DMS 273 treated with DMSO at 0.1 percent for 48 hours (cell line): ENCODE measurements at places on chromosomes 3 and 15.

DNA sequence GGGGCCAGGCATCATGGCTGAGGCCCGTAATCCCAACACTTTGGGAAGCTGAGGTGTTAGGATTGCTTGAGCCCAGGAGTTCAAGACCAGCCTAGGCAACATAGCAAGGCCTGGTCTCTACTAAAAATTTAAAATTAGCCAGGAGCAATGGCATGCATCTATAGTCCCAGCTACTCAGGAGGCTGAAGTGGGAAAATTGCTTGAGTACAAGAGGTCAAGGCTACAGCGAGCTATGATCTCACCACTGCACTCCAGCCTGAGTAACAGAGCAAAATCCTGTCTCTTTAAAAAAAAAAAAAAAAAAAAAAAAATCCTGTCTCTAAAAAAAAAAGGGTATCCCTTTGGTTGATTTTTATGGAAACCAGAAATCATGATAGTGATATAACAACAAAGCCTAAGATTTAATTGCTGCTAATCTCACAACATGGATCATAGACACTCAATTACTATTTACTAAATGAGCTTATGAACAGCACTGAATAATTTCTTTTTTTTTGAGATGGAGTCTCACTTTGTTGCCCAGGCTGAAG, 12.1 kb downstream of the PCLAF start:
- DNase-seq: no peak

DNA sequence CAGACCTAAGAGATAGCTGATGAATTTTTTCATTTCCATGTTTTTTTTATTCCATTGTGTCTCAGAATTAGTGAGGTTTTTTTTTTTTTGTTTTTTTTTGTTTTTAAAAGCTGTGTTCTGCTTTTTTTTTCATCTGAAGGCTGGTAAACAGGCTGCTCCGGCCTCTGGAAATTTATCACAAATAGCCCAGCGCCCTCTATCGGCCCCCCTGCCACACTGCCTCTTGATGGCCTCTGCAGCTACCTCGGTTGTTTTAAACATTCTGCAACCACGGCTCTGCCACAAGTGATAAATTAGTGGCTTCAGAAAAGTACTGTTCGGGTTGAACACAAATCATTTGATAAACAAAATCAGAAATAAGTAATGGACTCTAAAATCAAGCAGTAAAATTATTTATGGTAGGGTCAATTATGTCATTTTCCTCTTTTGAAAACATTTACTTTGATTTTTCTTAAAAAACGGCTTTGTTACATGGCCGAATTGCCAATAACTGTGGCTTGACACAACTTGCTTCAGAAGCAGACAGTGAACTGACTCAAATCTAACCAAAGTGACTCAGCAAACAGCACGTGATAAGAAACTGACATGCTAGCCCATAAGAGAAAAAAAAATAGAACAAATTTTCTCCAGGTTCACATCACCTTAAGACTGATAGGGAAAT, 87.8 kb downstream of the RSL24D1 start:
- DNase-seq: no peak

DNA sequence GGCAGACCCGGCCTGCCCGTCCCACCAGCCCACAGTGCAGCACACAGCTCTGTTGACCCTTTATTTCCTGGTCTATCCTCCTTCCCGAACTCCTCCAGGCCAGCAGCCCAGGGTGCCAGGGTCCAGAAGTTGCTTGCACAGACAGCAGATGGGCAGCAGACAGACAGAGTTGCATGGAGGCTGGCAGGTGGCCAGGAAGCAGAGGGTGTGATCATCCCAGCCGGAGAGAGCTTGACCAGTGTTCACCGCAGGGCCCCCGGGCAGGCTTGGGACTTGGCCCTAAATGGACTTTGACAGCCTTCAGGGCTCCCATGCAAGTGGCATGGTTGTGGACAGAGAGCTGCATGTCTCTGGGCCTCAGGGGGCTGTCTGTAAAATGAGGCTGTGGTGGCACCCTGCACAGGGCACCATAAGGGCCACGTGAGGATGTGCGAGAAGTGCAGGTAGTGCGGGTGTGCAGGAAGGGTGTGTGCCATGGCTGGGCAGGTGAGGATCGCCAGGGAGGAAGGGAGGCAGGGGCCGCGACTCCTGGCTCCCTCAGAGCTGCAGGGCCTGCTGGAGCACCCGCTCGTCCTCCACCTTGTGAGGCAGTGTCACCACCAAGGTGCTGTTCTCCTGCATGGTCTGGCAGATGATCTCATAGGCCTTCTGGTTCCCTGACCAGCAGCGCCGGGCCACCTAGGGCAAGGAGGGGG, 6.3 kb upstream of the ZXDC start:
- peak; percentile 61 for DNase-seq

DNA sequence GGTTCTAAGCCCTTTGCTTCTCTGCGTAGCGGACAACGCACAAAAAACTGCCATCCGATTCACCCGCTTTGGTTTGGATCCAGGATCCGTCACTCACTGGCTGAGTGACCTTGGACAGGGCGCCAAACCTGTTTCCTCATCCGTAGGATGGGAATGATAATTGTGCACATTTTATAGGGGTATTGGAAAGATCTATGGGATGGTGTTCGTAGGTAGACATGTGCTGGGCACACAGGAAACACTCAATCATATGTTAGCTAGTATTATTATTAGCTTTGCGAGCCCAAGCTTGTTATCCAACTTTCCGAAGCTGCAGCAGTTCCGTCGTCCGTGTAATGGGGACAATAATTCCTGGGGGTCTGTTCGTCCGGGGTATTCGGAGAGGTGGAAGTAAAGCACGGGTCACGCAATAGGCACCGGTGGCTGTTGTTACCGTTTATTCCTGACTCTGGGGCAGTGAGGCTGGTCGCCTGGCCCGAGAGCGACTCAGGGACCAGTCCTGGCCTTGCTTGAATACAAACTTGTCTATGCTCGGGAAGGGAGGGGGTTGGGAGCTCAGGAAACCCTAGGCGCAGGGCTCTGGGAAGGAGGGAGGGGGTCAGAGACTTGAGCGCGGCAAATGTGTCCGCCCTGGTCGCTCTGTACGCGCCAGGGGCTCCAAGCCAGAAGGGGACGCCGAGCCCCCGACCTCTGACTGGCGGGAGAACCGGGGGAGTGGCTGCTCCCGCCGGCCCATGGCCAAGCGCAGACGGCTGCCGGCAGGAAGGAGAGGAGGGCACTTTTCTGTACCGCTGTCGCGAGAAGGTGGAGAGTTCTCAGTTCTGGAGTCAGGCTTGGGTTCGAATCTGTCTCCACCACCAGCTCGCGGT, 1.3 kb downstream of the SPSB4 start:
- DNase-seq: no peak

DNA sequence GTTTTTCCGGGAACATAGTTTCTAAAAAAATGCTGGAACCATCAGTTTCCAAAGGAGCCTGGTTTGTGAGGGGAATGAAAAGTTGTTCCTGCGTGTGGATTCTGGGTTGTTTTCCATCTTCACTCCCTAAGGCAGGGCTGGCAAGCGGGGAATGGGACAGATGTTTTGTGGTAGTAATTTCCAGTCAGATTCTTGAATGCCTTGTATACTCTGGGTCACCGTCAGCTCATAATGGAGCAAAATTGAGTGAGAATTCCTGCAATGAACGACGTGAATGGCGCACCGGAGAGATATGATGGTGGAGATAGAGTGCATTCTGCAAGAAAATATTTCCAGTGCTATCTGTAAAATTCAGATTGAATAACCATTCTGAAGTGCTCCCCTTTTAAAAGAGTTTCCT, 19.9 kb downstream of the EEFSEC start:
- no peak for DNase-seq

- DNase-seq: no peak
Observed at GRCh38 chr3:192169332-192169915, 557.9 kb downstream of the FGF12 start.

DNA sequence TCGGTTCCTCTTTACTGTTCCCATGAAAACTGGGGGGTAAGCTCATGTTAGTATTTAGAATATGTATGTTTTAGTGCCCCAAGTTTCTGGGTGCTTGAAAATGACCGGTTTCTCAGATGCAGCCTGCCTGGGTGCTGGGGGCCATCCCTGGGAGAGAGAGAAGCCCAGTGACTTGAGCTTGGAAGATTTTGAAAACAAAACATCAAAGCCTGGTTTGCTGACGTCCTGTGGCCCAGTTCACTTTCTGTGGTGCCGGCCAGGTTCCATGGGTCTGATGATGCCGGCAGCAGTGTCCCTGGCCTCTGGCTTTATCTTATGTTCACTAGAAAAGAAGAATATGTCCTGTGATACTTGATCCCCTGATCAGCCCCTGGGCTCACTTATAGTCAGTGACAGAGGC, 17.1 kb downstream of the APBA2 start:
- no peak for DNase-seq

- no peak for DNase-seq
Observed at GRCh38 chr15:72593838-72594237, 60.7 kb upstream of the GOLGA6B start.

DNA sequence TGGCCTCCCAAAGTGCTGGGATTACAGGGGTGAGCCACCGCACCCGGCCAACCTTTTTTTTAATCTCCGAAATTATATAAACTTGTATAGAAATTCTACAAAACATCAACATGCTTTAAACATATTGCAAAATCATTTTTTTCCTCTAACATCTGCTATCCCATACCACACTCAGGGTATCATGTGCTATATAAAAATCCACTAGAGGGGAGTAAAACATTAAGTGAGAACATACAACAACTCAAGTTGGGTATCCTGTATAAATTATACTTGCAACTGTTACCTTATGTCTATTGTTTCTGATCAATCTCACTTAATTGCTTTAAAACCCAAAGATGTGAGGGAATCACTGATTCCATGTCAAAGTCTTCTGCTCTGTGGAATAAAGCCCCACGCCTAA, 71.9 kb upstream of the FBN1 start:
- DNase-seq: no peak

DNA sequence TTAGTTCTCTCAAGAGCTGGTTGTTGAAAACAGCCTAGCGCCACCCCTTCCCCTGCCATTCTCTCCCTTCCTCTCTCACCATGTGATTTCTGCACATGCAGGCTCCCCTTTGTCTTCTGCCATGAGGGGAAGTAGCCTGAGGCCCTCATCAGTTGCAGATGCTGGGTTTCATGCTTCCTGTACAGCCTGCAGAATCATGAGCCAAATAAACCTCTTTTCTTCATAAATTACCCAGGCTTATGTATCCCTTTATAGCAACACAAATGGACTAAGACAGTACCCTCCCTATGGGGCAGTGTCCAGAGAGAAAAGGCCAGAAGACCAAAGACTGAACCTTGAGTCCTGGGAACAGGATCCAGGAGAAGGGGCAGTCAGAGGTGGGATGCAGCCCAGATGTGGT, 54.7 kb downstream of the CLEC3B start:
- DNase-seq: no peak

DNA sequence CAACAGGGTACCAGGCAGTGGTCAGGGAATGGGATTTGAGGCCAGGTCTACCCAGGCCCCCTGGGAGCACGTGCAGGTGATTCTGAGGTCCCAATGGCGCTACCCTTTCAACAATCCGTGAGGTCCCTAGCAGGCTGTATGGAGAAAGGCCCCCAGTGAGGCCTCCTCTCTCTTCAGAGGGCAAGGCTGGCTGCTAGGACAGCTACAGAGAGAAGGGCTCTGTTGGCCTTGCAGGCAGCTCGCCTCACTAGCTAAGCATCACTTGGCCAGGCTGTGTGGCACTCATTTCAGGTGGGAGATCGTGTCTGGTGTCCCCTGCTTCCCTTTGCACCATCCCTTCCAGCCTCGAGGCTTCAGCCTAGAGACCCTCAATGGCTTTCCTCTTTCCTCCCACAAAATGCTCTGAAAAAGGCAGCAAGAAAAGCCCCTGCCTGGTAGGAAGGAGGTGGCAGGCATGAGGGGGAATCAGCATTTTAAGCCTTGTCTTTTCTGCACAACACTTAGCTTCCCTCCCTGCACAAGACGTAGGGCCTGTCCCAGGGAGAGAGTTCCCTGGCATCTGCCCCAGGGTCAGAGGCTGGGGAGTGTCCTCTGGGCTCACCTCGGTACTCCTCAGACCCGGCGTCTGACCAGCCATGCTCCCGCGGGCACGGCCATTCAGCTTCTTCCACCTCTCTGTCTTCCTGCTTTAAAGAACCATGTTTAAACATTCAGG, 111.8 kb downstream of the ASB7 start:
- no peak for DNase-seq

- no peak for DNase-seq
Observed at GRCh38 chr3:125334675-125335560, 40.2 kb downstream of the ZNF148 start.

GRCh38 chr15:90885432-90886290, 1.4 kb downstream of the FES start:
- DNase-seq: no peak

GRCh38 chr15:68382286-68383007, 49.5 kb downstream of the ITGA11 start:
- no peak for DNase-seq

DNA sequence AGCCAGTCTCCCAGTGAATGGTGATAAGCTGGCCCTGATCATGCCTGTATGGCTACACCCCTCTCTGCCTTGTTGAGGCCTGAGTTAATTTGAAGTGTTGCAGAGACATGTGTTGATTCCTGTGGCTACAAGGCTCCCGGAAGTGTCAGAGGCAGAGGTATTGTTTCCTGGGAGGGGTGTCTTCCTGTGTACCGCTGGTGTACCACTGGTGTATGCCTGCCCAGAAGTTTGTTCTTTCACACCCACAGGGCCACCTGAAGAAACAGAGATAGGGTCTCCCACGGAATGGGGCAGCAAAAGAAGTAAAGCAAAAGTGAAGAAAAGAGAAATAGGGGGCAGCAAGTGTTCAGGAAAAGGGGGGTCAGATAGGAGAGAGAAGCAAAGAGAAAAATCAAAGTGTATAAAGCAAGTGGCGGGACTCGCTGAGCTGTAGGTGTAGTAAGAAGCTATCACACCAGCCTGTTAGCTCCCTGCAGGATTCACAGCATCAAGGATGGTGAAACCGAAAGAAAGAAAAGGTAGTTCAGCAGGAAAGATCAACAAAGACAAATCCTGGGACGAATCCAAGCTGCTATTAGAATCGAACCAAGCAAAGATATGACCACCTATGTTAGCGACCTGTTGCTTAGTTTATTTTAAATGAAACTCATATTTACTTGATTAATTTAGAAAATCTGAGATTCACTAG, 36.6 kb upstream of the CD47 start:
- no peak for DNase-seq

DNA sequence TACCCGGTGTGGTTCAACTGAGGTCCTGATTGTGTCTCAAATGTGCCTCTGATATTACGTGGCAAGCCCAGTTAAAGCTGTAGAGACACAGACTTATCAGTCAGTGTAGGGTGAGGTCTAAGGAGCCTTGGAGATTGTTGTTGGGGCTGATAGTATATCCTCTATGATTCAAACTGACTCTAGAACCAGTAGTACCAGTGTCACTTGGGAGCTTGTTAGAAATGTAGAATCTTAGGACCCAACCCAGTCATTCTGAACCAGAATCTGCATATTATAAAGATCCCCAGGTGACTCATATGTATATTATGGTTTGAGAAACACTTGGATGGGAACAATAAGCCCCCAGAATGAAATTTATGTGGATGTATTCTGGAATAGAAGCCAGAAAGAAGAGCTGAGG, 83.5 kb downstream of the PIK3R4 start:
- DNase-seq: no peak

GRCh38 chr3:4756057-4756775, 223.0 kb upstream of the BHLHE40 start:
- DNase-seq: no peak

GRCh38 chr15:34275721-34276120, 50.9 kb downstream of the EMC4 start:
- no peak for DNase-seq
